ENCODE measurements at places on chromosomes 1 and 21.

DNA sequence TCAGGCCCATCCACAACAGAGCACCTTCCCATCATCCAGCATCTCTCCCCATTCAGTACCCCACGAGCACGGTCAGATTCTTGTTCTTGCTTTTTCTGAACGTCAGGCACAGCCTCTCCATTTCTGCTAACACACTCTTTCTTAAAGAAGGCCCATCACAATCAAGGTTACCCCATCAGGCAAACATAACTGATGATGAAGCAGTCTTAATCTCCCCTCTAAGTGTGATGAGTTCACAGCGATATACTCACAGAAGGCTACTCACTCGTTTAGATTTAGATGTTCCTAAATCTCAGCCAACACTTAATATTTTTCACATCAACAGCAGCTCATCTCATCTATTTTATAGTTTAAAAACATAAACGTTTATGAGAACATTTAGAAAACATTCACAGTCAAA is 75.6 kb downstream of the ADSS2 start:
- no peak for DNase-seq

- no peak for DNase-seq
Observed at GRCh38 chr21:29413683-29414082, 115.0 kb downstream of the BACH1 start.

DNA sequence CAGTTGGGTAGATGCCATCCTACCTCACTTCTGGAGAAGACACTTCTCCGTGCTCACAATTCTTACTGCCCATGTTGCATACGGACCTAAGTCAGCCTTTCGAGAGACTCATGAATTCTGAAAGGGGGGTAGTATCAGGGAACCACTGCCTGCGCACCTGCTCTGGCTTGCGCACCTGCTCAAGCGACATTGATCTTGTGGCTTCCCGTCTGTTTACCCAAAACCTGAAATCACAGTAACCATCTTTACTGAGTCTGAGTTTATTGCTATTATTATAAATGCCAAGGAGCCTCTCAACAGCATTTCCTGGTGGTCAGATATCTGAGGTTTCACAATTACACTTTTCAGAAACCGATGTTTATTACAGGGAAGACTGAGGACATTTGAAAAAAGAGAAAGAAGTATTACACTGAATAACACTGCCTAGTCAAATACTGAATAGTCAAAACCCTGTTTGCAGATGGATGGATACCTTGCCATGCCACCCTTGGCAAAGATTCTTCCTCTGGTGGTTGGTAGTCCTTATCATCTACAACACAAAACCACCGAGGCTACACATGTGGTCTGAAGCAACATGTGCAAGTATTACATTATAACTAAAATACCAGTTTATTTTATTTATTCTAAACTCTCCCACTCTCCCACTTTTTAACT is 208.7 kb downstream of the SIPA1L2 start:
- DNase-seq: no peak

DNA sequence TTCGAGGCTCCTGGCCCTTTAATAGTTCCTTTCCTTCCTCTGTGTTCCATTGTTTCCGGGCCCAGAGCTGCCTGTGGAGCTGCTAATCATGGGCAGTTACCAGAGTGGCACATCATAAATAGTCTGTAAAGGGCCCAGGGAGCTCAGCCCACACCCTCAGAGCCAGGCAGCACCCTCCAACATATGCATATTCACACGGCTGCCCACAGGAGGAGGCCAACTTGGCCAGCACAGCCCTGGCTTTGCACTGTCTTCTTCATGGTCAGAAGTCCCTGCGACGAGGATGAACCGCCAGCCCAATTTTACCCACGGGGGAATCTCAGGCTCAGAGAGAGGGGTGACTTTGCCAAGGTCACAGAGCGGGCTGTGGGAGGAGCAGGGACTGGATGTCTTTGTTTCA is 172.5 kb downstream of the TRABD2B start:
- DNase-seq: no peak

DNA sequence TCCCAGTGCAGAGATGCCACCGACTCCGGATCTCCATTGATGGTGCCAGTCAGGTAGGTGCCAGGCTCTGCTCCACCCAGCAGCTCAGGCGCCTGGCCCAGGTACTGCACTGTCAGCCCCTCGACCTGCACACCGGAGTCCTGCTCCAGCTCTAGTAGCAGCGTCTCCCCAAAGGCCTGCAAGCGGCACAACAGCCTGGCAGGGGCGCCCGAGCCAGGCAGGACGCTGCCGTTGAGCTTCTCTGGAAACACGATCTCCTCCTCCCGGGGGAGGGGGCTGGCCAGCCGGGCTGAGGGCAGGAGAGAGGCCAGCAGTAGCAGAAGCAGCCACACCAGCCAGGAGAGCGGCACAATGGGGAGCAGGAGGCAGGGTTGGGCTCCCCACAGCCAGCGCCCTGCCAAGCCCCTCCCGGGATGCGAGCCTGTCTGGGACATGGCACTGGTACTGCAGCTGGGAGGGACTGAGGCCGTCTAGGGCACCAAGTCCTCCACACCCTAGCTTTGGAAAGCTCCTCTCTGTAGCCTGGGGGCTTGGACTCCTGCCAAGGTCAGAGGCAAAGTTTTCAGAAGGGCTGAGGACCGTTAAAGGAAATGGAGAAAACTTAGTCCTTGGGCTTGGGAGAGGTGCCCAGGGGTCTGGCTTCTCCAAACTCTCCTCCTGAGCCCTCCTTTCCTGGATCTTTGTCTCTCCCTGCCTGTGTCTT is 509 bp downstream of the ADAMTS4 start:
- DNase-seq: no peak

DNA sequence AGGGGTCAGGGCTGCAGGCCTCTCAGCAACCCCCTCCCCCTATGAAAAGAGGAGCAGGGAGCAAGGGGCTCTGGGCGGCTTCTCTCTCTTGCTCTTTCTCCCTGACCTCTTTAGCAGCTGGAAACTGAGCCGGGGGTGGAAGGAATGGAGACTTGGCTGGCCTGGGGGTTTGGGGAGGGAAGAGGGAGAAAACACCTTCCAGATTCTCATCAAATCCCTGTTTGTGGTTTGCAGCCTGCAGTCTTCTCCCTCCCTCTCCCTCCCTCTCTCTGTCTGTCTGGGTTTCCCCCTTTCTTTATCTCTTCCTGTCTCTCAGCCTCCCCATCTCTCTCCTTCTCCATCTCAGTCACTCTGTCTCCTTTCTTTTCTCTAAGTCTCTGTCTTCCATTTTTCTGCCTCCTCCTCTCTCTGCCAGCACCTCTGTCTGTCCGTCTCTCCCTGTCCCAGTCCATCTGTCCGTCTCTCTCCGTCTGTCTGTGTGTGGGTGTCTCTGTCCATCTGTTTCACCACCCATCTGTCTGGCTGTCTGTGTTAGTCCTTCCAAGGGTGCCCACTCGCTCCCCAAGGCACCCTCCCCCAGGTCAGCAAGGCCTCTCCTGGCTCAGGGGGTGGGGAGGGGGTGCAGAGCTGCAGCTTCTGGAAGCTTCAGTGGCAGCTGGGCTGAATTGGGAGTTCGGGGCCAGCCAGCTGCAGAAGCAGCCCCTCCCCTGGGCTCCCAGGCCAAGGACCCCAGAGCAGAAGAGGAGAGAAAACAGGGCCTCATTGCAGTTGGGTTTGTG is 6.2 kb downstream of the AHDC1 start:
- DNase-seq: no peak

GRCh38 chr1:8247811-8248436 is 70.0 kb upstream of the SLC45A1 start:
- no peak for DNase-seq

Data from T-helper 1 cell (primary cell).